ENCODE measurements at places on chromosomes 4 and X.

- DNase-seq, result no peak
Measured at GRCh38 chrX:45191820-45192409, 8.8 kb downstream of the DIPK2B start.

DNA sequence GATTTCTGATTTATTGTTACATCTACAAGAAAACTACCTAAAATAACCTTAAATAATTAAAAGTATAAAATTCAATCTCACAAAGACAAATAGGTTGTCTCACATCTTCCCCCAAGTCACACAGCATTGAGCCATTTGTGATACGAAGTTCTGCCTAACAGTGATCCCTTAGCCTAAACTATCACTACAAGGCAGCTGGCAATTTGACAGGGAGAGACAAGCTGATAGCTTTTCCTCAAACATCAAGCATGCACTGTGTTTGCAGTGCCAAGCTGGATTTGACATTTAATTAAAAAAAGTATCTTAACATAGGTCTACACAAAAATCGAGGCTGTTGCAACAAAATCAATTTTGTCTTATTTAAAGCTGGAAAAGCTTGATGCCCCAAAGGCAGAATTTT is 464.7 kb upstream of the TRAM1L1 start:
- no peak for DNase-seq

DNA sequence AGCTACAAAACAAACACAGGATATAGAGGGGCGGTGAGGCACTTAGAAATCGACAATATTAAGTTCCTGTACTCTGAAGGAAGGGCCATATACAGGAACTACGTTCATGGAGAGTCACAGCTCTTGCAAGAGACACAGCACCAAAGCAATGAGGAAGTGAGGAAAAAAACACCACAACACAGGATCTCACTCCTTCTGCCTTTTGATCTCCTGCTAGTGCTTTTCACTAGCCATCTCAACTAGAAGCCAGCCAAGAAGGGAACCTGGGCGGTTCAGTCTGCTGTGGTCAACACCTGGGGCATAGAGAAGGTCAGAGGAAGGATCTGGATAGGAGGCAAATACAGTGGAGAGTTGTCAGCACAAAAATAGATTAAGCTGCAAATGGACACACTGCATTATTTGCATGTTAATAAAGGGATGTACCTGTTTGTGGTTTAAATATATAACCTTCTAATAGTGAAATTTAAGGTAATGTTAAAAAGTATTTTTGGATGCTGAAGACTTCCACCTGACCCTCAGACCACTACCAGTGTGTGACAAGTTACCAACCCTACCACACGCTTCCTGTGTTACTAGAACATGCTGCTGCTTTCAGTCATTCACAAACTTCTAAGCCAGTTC is 104.6 kb downstream of the DTHD1 start:
- DNase-seq, result peak; percentile 64

DNA sequence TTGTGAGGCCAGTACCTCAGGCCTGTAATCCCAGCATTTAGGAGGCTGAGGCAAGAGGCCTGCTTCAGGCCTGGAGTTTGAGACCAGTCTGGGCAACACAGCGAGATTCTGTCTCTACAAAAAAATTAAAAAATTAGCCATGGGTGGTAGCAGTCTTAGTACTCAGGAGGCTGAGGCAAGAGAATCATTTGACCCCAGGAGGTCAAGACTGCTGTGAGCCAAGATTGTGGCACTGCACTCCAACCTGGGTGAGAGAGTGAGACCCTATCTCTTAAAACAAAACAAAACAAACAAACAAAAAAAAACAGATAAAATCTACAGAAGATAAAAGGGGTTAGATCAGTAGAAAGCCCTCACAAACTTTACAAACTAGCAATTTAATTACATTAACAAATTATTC is 80.7 kb downstream of the MAB21L2 start:
- no peak for DNase-seq

DNA sequence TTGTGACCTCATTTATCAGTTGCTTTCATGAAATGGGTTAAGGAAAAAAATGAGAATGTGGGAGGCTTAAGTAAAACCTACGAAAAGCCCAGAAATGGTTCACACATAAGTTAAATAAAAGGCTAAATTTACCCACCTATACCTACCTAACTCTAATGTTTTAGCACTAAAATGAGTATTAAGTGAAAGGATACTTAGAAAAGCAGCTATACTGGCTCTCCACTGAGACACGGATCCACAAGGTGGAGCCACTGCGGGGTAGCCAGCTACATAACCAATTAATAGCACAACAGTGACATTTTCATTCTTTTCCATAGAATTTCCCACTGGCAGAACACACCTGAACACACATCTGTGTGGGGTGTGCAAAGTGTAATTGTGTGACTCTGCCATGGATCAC is 101.9 kb downstream of the MAML3 start:
- peak; percentile 50 for DNase-seq

DNA sequence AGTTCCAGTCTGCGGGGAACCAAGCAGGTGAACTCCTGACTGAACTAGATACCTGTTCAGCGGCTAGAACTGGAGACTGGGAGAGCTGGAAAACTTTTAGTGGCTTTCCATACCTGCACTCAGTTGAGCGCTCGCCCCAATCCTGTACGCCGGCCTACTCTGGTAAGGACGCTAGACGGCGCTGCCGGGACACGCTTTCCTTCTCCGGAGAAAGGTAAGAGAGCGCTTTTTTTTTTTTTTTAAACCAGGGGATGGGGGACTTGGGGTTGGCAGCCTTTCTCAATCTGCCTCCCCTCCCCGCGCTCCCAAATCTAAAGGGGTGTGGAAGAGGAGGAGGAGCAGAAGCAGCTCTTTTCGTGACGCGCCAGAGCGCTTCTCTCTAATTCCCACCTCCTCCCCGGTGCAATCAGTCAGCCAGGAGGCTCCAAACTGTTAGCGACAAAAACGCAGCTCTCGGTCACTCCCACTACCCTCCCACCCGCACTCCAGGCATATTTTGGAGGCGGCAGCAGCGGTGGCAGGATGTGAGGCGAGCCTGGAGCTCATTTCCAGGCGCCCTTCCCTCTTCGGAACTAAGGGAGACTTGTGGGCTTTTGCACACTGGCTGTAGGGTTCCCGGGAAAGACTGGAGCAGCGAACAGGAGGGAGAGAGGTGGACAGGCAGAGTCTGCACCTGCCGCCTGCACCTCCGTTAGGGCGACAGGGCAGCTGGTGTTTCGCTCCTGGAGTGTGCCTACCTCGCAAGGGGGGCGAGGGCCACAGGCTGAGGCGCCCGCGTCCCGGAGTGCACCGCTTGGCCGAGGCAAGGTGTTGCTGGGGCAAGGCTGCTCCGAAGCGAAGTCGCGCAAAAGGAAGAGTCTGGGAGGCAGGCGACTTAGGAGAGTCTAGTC is at the start of gene IL1RAPL2:
IL1RAPL2 (plus strand) TSS at position 409 of the 890 bp plus-strand sequence.
- DNase-seq, result peak; percentile 6

- no peak for DNase-seq
Measured at GRCh38 chr4:36411338-36411737, 129.9 kb downstream of the DTHD1 start.

DNA sequence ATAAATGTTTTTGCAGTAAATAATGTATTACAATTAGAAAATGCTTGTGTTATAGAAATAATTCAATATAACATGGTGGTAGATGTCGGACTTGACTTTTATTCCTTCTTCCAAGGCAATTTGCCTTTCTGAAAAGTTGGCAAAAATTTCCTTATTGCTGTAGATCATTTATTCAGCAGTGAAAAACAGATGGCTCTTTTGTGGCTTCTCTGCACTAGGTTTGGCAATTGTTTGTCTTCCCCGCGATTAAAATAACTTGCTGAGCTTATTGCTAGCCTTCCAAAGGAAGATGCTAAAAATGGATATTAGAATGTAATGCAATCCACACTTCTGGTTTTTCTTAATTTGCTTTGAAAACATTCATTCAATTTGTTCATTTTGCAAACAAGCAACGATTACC is 1977.9 kb upstream of the ADGRL3 start:
- no peak for DNase-seq

- no peak for DNase-seq
Measured at GRCh38 chr4:17168571-17168970, 270.1 kb upstream of the LDB2 start.

- no peak for DNase-seq
Measured at GRCh38 chr4:177490769-177491168, 48.5 kb upstream of the AGA start.

DNA sequence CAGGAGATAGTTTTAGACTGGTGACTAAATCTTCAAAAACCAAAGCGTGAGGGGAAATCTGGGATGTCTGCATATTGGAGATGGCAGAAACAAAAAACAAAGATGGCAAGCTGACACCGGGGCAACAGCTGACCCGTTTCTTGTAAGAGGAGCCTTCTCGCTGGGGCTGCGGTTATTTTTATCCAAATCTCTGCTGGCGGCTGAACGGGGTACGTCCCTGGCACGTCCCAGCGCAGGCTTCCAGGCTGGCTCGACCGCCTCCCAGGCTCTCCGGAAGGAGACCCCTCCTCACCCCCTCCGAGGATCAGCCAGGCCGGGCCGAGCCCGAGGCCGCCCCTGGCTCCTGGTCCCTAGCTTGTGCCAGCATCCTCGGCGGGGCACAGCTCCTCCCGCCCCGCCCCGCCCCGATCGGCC is 403 bp downstream of the SGCB start:
- peak; percentile 20 for DNase-seq

DNA sequence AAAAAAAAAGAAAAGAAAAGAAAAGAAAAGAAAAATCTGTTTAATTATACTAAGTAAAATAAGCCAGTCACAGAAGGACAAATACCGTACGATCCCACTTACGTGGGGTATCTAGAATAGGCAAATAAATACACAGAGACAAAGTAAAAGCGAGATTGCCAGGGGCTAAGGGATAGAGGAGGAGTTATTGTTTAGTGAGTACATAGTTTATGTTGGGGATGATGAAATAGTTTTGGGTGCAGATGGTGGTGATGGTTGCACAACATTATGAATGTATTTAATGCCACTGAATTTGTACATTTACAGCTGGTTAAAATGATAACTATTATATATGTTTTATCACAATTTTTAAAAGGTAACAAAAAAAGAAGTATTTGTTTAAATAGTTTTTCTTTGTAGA is 7.1 kb downstream of the CA5B start:
- no peak for DNase-seq

All from activated CD4-positive, alpha-beta T cell treated with anti-CD3 and anti-CD28 coated beads, Interleukin-2, amount 10 ng/mL, durations not matched to agents 7 days and 5 days (primary cell).